ENCODE measurements at places on chromosomes 12 and 14. TPM values are rescaled to one million over a fixed set of nuclear protein-coding genes. Genes with fewer than 3 reads are reported as not detected.

GRCh38 chr12:9149372-9149771, 33.7 kb upstream of the A2M start:
- no peak for DNase-seq

DNA sequence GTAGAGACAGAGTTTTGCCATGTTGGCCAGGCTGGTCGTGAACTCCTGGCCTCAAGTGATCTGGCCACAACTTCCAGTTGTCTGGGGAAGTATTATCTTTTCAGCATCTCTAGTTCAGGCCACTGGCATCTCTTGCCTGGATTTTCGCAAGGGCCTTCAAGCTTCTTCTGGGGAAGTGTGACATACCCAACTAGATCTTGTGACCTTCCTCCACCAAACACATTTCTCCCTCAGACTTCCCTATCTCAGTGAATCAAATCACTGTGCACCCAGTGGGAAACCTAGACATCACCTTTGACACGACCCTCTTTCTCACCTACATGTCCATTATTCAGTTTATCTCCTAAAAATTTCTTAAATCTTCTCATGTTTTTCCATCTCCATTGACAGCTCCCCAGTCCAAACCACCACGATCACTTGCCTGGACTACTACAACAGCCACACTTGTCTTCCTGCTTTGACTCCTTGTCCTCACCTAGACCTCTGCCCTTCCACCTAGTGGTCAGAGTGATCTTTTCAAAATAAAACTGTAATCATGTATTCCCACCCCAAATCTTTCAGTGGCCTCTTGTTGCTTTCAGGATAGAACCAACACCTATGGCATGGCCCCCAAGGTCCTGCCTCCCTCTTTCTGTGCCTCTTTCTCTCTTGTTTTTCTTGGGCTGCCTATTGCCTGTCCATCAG, 3.3 kb downstream of the EEF1AKMT3 start:
- no peak for DNase-seq

GRCh38 chr14:100827101-100828021, 1.4 kb downstream of the MEG3 start:
- DNase-seq, result no peak

OTX2 gene
- not detected for polyA plus RNA-seq

- no peak for DNase-seq
Measured at GRCh38 chr12:115313929-115314328, 630.0 kb upstream of the TBX3 start.

KRT75 gene
- not detected for polyA plus RNA-seq

- DNase-seq, result no peak
Measured at GRCh38 chr14:60863249-60863648, 117.6 kb downstream of the TRMT5 start.

DNA sequence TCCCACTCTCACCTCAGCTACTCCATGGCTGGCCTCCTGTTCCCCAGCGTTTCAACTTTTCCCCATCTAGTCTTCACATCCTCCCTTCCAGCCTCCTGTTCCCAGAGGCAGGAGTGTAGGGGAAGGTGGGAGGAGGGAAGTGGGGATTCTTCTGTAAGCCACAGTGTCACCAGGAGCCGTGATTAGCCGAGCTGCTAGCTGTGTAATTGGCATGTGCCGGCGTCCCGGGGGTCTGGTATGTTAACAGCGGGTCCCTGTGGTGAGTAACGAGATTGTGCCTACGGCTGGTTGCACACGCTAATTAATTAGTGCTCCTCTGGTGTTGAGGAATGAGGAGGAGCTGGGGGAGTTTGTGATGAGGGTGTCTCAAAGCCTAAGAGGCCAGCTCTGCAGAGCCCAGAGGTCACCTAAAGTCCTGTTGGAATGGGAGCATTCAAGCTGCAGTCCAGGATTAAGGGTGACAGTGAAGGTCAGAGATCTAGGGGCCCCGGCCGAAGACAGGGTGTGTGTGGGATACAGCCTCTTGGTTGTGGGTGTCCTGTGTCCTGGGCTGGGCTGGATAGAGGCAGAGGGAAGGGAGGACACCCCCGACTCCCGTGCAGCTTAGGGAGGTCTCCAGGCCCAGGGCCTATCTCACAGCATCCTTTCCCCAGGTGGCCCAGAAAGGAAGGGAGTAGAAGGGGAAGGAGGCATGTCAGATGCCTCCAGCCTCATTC, 10.0 kb upstream of the CALCOCO1 start:
- no peak for DNase-seq

GRCh38 chr12:56766535-56766934, 3.4 kb downstream of the HSD17B6 start:
- DNase-seq, result no peak

- no peak for DNase-seq
Measured at GRCh38 chr12:3122841-3123678, 45.9 kb downstream of the TSPAN9 start.

DNA sequence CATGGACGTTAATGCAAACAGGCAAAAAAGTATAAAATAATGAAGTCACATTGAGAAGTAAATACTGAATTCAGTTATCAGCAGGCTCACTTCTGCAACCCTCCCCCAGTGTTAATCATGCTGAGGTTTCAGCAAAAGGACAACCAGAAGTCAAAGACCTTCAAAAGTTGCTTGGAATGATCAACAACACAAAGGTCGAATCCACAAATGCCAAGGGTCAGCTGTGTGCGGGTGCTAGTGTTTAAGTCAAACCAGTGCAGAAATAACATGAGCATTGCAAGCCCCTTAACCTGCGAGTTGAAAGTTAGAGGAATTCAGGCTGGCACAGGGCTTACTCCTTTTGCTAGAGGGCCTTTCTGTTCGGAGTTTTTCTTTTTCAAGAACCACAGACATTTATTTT, 436.7 kb upstream of the SEL1L start:
- no peak for DNase-seq

GRCh38 chr12:116642683-116643082, 83.5 kb downstream of the MAP1LC3B2 start:
- DNase-seq, result no peak

GSC gene
- not detected for polyA plus RNA-seq

DNA sequence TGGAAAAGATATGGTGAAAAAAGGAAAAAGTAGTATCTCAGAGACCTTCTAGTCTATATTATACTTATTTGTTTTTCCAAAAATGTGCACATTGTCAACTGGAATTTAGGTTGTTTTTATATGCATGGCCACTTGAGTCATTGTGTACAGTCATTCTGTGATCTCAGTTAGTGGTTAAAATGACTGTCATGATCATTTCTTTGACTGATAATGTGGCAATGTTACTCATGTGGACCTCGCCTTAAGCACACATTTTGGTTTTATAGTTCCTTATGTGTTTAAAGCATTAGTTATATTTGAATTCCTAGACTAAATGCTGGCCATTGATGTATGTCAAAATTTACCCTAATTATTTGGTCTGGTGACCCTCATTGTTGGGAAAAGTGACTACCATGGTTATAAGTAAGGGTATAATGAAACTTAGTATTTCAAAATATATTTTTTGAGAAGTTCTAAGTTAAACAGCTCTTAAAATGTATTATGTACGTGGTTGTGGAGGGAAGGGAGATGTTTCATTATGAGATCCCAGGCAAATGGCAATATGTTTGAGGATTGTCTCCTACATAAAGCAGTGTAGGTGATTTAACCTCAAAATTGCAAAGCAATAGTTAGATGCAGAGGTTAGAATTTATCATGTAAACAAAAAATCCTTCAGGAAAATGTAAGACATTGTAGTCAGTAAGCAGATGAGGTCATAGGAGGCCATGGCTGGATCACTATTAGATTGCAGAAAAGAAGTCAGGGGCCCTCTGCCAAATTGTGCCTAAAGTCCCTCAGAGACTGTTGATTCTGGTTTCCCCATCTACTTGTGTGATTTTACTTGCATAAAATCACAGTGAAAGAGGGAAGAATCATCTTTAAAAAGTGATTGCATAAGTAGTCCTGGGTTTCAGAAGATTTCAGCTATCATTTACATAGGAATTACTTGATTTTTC, 17.5 kb downstream of the PNMA1 start:
- DNase-seq, result no peak

- peak; percentile 74 for DNase-seq
Measured at GRCh38 chr14:77862154-77862786, 62.4 kb downstream of the ADCK1 start.
